Type B pancreatic cell (in vitro differentiated cells): ENCODE measurements at places on chromosomes 6 and 20. TPM values are rescaled to one million over a fixed set of nuclear protein-coding genes. Genes with fewer than 3 reads are reported as not detected.

- no peak for DNase-seq
Measured at GRCh38 chr6:163554663-163555062, 140.1 kb downstream of the QKI start.

GRCh38 chr6:80331974-80332373 lies 225.5 kb downstream of the BCKDHB start:
- DNase-seq: no peak

- no peak for DNase-seq
Measured at GRCh38 chr6:143531720-143532499, 20.4 kb upstream of the FUCA2 start.

- DNase-seq: no peak
Measured at GRCh38 chr6:136676075-136676474, 116.2 kb downstream of the MAP3K5 start.

DNA sequence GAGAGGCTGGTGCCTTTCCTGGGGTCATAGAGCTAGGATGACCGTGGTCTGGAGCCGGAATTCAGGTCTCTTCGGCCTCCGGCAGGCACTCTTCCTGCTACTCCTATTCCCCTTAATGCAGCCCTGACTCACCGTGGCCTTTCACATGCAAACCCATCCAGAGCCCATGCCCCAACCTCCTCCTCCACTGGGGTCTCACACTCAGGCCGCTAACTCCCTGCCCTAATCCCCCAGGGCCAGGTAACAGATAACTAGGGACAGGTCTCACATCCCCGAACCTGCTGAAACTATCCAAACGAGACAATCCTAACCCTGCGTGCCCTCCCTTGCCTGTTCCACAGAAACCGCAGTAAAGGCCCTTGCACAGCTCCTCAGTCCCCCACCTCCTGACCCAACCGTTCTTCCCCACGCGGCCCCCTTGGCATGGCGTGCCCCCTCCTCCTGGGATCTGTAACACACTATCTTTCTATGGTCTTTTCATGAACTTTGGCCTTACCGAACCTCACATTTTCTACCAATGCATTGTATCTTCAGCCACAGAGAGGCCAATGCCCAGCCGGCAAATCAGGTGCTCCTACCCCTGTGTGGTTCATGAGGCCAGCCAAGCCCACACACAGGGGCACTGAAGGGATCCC lies 245.4 kb upstream of the EXOC2 start:
- DNase-seq: no peak

- no peak for DNase-seq
Measured at GRCh38 chr6:39849764-39850163, 57.6 kb downstream of the DAAM2 start.

DNA sequence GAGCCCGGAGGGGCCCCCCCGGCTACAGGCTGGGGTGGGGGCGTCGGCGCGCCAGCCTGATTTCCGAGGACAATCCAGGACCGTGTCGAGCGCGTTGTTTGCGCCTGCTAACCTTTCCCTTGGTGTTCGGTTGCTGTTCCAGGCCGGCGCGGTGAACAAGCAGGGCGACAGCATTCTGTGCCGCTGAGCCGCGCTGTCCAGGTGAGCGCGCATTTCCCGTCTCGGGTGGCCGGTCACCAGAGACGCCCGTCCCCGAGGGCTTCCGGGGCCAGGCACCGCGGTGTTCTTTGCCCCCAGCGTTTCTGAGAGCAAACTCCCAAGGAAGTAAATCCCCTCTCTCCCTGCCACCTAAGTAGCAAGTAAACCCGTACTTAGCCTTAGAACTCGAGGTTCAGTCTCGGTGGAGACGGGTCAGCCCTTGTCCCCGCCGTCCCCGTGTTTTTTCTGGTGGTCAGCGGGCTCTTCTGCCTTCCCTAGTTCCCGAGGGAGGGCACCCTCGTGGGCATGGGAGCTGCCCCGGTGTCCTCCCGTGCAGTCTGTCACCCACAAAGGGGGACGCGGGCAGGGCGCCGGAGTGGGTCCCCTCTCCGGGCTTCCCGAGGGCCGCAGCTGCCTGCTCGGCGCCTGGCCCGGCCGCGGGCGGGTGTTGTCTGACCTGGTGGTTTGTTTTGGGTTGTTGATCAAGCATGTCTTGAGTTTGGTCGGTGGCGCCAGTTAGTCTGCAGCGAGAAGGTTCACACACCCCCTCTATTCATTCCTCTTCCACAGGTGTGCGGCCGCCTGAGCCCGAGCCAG lies 1.5 kb downstream of the ID4 start:
- DNase-seq: peak; percentile 77

DNA sequence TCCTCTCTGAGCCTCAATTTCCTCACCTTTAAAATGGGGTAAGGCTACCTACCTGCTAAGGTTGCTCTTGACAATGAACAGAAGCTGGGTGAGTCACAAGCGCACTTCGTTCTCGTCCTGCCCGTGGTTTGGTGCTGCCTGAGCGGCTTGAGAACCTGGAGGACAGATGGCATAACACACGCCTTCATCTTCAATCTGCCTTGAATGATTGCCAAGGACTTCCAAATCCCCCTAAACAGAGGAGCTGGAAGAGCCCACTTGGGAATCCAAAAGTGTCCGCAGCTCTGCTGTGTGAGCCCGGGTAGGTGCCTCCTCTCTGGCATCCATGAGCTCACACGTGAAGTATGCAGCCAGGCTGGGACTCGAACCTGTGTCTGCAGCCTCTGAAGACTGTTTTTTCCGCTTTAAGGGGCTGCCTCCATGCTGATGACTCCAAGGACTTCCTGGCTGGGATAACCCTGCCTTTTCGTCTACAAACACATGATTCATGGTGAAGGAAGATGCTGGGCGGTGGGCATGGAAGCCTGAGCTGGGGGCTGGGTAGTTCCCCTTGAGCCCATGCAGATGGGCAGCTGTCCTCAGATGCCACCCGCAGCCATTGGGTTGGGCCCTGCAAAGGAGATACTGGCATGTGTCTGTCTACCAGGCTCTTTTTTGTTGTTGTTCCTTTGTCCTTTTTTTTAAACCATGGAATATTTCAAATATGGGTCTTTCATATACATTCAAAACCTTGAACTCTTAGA lies 25.3 kb upstream of the CSNK2A1 start:
- DNase-seq: no peak

DNA sequence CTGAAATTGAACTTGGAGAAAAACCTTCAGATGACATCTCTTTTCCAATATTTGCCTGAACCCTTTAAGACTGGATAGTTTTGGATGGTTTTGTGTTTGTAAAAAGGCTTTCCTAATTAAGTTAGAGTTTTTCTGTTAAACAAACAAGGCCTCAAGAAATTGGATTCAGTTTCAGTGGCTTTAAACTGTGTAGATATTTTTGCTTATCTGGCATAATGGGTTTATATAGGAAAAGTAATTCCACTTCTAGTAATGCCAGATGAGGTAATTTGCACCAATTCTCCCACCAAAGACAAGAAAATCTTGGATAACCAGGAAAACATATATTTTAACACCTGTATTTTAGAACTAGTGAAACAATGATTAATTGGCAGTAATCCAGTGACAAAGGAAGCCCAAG lies 12.0 kb upstream of the TRDN start:
- no peak for DNase-seq

- DNase-seq: no peak
Measured at GRCh38 chr6:155582016-155582991, 126.7 kb upstream of the NOX3 start.

DNA sequence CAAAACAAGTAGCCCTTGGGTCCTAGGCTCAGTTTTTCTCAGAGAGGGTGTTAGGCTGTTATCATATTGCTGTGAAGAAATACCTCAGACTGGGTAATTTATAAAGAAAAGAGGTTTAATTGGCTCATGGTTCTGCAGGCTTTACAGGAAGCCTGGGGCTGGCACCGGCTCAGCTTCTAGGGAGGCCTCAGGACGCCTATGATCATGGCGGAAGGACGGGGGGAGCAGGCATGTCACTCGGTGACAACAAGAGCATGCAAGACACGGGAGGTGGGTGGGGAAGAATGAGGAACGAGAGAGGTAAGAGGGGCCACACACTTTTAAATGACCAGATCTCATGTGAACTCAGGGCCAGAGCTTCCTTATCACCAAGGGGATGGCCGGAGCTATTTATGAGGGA lies 26.9 kb downstream of the CDH26 start:
- no peak for DNase-seq

DNA sequence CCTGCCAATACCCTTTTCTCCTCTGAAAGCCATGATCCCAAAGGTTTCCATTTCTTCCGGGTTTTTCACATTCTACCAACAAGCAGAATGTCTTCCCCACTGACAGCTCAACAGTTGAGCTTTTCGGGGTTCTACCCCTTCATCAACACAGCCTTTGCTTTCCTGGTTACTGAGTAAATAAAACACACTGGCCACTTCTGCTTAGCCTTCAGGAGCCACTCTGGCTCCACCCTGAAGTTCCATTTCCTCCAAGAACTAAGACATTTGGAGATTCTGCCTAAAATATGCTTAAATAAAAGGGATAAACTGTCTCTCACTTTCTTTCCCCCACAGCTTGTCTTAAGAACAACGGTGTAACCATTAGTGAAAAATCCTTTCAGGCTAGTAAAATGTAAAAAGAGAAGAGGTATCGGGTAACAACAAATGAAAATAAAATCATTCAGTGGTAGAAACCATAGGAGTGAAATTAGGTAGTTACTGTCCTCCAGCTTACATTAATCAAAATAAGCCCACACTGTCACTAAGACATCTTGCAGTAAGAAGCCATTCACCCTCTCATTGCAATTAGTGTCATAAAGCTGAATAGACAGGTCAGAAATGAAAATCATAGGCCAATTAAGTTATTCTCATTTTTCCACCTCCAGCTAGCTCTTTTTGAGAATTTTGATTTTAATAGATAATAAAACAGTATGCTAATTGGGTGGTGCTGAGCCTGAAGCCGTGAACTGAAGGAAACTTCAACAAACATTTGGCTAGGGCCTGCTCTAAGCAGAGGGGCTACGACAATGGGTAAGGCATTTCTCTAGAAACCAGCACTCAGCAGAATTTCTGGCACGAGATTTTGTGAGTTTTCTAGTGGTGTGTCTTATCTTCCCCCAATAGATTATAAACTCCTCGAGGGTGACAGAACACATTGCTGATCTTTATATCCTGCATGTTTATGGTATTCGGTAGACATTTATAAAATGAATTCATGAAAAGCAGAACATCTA lies 194.2 kb downstream of the KHDC1L start:
- DNase-seq: no peak

- DNase-seq: no peak
Measured at GRCh38 chr6:111265842-111266241, 178.5 kb downstream of the SLC16A10 start.

- no peak for DNase-seq
Measured at GRCh38 chr6:163964789-163965188, 550.3 kb downstream of the QKI start.

DNA sequence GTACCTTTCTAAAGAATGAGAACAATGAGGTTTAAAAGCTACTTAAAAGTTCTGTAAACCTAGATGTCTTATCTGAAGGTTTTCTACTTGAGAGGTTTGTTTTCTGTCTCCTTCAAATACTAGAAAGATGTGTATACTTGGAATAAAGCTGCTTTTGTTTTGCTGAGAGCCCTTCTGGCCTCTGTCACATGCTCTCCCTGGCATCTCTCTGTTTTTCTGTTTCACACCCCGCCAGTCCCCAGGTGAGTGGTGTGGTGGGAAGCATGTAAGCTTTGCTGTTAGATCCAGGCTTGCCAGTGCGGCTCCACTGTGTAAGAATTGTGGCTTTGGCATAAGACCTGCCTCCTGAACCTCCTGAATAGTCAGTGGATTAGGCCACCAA lies 56.8 kb downstream of the SNX9 start:
- no peak for DNase-seq

GRCh38 chr20:40010483-40010882 lies 678.6 kb downstream of the MAFB start:
- DNase-seq: no peak

DNA sequence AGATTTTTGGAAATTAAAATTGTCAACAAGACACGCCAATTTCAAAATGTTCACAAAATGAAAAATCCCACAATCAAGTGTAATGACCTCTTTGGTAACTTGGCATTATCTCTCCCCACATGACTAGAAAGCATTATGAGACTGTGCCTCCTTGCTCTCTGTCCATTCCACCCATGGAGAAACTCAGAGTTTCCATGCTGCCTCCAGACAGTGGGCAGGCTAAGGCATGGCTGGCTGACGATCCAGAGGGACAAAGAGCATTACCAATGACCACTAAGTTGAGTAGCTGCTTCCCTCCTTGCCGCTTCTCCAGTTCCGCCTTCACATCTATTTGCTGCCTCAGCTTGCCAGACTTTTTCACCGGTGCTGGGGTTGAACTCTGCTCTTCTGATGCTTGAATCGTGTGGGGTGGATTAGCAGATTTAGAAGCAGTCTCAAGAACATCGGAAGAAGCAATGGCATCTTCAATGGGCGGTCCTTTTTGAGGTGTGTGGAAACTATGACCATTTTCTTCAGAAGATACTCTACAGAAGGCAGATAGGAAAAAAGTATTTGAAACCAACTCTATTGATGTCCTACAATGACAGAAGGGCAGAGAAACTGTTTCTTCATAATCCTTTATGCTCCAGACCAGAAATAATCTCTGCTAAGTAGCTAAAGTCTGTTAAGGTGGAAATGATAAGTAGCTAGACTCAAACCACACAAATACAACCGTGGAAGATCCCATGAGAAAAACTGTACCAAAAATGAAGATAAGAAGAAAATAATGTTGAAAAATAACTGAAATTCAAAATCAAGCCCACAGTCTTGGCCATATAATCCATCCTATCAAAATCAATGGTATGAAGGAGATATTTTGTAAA lies 47.5 kb upstream of the ALDH8A1 start:
- DNase-seq: no peak

DNA sequence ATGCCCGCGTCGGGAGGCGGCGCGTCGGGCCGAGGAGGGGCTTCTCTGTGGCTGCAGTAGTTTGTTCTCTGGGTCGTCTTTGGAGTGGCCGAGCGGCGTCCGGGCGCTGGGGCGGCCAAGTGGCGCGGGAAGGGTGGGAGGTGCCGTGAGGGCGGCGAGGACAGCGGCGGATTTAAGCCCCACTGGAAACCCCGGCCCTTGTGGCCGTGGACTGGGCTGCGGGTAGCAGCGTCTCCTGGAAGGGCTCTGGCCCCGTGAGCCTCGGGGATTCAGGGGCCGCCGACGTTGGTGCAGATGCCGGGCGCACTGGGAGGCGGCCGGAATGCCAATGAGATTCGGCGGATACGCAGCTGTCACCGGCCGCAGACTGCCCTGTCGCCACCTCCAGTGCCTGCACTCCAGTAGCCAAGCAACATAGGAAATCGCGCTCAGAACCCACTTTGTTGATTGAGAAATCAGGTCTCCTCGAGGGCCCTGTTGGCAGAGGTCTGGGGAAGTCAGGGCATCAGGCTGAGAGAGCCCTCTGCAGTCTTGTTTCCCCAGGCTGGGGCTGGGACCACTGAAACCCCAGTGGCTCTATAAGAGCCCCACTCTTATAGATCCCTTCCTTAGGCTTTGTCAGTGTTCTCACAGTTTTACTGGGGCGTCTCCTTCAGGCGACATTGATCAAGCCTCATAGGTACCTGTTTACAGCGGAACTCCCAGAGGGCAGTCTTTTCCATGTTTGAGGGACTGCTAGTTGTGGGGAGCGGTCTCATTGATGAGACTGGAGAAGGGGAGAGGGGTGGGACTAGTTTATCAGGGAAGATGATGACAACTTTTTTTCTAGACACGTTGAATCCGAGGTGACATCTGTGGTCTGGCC lies 642 bp downstream of the GZF1 start:
- DNase-seq: no peak

Gene SLC22A23
- total RNA-seq: 36.6 and 52.7 TPM in 2 replicates

Gene SNPH
- total RNA-seq: 2.7 and 3.6 TPM in 2 replicates

Gene BPIFB3
- not detected in 2 replicates for total RNA-seq

Gene ABHD16B
- total RNA-seq: not detected in 2 replicates

Gene CYB5R4
- 9.0 and 17.4 TPM in 2 replicates for total RNA-seq

Gene ENTPD6
- total RNA-seq: 64.1 and 78.3 TPM in 2 replicates

Gene ID4
- total RNA-seq: 83.6 and 90.9 TPM in 2 replicates

Gene BMP2
- 12.8 and 17.9 TPM in 2 replicates for total RNA-seq

Gene FOXQ1
- total RNA-seq: 20.5 and 27.9 TPM in 2 replicates

Gene MUCL3
- 0.31 and 3.5 TPM in 2 replicates for total RNA-seq
